ENCODE measurements at places on chromosomes 2 and 18.

GRCh38 chr2:98524168-98524567 lies 79.5 kb downstream of the INPP4A start:
- DNase-seq, result no peak

- no peak for DNase-seq
These were observed 66.8 kb upstream of the STPG4 start for GRCh38 chr2:47221946-47222345.

DNA sequence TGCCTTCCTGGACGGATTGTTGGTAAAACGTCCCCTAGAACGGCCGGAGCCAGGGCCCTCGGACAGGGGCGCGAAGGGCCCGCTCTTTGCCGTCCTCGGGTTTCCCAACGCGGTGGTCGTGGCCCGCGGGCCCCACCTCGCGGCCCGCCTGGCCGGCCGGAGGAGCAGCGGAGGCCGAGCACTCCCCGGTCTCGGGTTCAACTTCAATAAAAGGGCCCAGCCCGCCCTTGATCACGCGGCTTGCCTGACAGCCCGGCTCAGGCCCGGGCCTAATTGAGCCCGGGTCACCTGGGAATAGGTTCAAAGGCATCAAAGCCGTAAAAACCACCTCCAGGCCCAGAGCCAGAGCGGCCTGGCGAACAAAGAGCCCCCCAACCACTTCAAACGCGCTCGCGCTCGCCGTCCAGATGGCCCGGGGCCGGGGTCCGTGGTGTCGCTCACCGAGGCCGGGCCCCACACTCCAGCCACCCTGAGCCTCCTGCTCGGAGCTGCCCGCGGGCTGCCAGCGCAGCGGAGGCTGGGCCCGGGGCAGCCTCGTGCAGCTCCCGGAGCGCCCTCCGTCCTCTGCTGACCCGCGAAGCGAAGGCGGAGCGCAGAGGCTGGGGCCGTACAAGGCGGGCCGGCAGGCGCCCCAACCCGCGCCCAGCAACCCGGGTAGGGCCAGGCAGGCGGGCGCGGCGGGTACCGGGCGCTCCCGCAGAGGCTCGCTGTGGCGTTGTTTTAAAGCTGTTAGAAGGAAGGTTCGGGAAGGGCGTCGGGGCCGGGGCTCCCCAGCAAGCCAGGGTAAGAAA lies 1.1 kb upstream of the TWIST2 start:
- DNase-seq, result no peak

DNA sequence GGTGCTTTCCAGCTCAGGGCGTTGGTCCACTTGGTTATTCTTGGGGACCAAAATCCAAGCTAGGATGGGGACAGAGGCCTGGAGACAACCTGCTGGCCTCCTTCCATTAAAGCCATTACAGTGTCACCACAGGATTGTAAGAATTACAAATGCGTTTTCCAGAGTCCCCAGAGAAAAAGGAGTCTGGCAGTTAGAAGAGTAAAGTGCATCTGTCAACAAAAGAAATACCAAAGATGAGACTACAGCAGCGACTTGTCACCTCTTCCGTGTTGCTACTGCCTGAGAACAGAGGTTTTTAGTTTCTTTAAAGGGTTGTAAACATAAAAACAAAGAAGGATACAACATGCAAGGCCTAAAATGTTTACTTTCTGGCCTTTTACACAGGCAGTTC lies 235.7 kb downstream of the AGAP1 start:
- DNase-seq, result no peak

GRCh38 chr2:21406386-21406785 lies 282.6 kb downstream of the TDRD15 start:
- no peak for DNase-seq

All from stimulated activated CD8-positive, alpha-beta memory T cell treated with anti-CD3 and anti-CD28 coated beads, Interleukin-7, amount 100 ng/mL, for 48 hours (primary cell).